AG04449 (cell line): ENCODE measurements at places on chromosomes 2 and 18.

DNA sequence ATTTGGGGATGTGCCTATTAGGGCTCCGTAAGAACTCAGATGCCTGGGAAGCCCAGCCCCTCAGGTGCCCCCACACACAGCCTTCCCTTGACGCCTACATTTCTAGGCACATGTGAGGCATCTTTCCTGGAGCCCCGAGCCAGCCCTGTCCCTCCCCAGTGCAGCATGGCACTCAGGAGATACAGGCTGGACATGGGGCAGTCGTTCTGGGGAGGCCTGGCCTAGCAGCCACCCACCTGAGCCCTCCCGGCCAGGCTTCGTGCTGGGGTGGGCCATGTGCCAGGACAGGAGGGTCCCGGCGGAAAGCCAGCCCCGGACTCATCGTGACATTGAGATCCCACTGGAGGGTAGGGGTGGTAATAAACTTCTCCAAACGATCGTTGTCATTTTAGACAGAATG, 15.2 kb downstream of the BOK start:
- DNase-seq, result no peak

- no peak for DNase-seq
Observed at GRCh38 chr2:192208848-192209247, 14.1 kb upstream of the TMEFF2 start.

- peak; percentile 88 for DNase-seq
Observed at GRCh38 chr2:46315103-46315890, 18.1 kb downstream of the EPAS1 start.

GRCh38 chr18:41324020-41324791, 630.8 kb upstream of the PIK3C3 start:
- no peak for DNase-seq

GRCh38 chr2:47414682-47415458, 11.9 kb downstream of the MSH2 start:
- DNase-seq, result no peak

DNA sequence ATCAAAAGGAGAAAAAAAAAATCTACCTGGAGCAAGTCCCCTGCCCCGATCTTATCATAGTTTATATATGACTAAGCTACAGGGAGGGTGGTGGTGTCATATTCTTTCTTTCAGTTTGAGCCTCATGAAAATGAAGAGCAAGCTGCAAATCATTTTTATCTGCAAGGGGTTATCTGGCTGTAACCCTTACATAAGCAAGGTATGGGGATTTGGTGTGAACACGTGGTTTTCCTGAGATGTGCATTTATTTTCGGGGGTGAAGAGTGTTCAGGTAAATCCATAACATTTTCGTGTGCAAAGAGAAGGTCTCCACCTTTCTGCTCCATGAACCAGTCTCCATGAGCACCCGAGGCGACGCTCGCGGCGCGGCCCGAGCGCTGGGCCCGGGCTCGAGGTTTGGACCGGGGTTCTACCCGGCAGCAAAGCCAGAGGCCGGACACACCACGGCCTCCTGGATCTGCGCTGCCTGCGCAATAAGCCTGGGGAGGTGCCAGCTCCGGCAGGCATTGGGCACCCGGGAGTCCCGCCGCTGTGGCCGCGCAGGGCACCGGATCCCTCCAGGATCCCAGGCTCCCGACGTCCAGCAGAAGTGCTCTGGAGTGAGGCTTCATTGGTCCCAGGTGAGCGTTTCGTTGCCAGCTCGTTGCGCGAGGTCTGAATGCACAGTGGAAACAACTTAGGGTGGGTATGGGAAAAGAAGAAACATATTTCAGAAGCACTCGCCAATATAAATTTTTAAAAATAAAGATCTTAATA, 36.1 kb upstream of the GPD2 start:
- peak; percentile 19 for DNase-seq

GRCh38 chr2:45957533-45958227, 306.2 kb downstream of the PRKCE start:
- DNase-seq, result no peak

- DNase-seq, result no peak
Observed at GRCh38 chr2:65057391-65058052, 1.3 kb downstream of the CEP68 start.

DNA sequence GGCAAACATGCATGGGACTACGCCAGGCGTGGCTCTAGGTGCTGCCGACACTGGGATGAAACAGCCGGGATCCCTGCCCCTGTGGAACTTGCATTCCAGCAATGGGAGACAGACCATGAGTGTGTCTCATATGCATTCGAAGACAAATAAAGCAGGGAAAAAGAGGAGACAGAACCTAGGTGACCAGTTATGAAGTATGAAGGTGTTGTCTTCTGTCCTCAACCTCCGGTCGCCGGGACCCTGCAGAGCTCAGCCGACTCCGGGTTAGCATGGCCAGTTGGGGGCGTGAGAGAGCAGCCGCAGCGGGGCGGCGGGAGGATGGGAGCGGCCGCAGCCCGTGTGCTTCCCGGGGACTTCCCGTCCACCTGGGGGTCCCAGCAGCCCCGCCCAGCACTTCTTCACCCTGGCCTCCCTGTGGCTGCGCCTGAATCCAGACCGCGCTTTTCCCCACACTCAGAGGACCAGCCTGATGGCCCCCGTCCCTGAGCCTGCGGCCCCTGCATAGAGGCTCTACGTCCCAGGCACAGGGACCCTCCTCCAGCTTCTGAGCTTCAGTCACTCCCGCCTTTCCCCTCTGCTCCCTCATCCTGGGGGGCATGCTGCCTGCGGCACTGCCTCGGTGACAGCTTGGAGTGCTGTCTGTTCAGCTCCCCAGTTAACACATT, 11.4 kb downstream of the ID2 start:
- DNase-seq, result no peak

- no peak for DNase-seq
Observed at GRCh38 chr2:220775856-220776488, 796.1 kb downstream of the EPHA4 start.

DNA sequence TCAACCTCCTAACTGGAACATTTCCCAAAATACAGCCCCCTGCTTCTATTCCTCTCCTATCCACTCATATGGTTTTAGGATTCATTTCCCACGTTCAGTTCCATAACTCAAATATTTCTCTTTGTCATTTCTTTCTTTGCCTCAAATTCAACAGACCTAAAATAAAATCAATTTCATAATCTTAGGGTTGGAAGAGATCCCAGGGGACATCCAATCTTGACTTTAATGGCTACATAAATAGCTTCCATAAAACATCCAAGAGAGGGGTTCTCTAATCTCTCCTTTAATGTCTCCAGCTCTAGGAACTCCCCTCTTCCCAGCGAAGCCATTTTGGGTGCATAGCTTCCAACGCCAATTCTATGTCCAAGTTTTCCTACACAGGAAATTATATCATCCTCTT, 33.8 kb downstream of the RBKS start:
- DNase-seq, result no peak

- no peak for DNase-seq
Observed at GRCh38 chr2:208937521-208937920, 486.3 kb upstream of the MAP2 start.

- no peak for DNase-seq
Observed at GRCh38 chr2:112643488-112643887, 2.3 kb upstream of the SLC20A1 start.

- peak; percentile 34 for DNase-seq
Observed at GRCh38 chr2:19120941-19121750, 237.3 kb downstream of the OSR1 start.

DNA sequence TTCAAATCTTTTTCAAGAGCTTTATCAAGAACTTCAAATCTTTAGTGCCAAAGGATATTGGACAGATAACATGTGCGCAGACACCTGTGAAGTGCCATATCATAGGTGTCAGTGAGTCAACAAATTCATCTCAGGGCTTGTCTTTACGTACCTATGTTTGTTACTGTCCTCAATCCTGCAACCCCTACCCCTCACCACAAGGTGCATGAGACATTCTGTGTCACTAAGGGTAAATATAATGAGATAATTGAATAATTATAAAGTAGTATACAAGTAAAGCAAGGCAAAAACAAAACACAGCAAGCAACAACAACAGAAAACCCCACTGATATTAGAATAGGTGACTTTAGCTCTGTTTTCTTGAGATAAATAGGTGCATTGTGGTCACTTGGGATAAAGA, 1495.8 kb upstream of the TMEFF2 start:
- DNase-seq, result no peak

GRCh38 chr2:43358410-43359201, 132.2 kb upstream of the ZFP36L2 start:
- DNase-seq, result no peak

GRCh38 chr2:48483916-48484315, 46.0 kb upstream of the STON1 start:
- peak; percentile 24 for DNase-seq

- no peak for DNase-seq
Observed at GRCh38 chr2:54767921-54768320, 44.5 kb downstream of the EML6 start.

GRCh38 chr2:201436141-201436540, 15.1 kb downstream of the TRAK2 start:
- no peak for DNase-seq

GRCh38 chr2:26376799-26377198, 24.9 kb upstream of the DRC1 start:
- no peak for DNase-seq

GRCh38 chr18:27540111-27540510, 355.0 kb upstream of the CHST9 start:
- no peak for DNase-seq

DNA sequence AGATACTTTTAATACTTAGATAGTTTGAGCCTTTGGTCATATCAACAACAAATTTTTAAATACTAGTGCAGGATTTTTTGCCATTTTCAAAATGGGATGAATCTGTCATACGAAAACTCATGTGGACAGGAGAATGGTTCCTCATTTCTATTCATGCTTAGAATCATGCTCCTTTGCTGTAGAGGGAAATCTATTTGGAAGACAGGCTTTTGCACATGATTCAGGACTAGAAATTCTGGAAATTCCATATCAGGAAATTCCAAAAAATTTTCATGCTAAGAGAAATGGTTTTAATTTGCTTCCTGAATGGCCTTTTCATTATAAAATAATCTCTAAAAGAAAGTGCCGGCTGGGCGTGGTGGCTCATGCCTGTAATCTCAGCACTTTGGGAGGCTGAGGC, 39.3 kb downstream of the MOGAT1 start:
- DNase-seq, result no peak

DNA sequence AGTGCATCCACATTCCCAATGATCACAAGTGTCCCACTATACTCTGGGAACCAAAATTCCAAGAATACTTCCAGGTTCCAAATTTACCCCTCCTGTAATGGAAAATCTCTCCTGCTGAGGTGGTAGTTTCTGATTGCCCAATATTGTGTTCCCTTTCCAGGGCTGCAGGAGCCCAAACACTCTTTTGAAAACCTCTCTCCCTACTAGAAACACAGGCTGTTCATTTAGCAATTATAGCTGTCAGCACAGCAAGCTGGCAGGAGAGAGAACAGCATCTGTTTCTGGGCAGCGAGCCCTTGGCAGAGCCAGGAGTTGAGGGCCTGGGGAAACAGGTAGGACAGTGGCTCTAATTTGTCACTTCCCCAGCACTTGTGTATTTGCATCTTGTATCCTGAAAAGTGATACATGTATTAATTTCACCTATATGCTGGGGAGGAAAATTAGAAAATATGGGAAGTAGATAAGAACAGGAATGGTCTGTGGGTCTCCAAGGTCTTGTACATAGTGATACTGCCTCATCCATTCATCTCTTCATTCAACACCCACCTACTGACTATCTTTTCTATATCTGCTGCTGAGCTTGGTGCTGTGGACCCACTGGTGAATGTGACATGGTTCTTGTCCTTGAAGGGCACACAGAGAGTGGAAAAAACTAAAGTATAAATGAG, 16.9 kb upstream of the PAIP2B start:
- no peak for DNase-seq

DNA sequence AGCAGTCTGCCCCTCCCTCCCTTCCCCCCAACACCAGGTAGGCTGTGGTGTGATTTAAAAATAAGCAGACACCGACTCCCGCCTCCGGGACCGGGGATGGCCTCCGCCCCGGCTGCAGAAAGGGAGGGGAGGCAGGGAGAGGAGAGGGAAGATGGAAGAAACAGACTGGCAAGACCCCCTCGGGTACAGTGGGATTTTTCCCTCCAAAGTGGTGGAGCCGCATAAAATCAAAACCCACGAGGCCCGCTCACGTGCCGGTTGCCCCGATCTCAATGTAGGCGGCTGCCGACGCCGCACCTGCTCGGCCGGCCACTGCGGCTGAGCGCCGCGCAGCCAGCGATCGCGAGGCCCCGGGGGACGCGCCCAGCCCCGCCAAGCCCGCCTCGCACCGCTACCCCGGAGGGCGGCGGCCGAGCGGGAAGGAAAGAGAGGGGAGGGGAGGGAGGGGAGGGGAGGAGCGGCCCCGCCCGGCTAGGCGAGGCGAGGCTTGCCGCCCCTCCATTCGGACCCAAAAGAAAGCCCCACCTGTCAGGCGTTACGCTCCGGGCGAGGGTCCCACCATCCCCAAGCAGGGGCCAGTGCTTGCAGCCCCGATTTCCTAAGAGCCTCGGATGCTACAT, 811 bp downstream of the ADD2 start:
- DNase-seq, result no peak

DNA sequence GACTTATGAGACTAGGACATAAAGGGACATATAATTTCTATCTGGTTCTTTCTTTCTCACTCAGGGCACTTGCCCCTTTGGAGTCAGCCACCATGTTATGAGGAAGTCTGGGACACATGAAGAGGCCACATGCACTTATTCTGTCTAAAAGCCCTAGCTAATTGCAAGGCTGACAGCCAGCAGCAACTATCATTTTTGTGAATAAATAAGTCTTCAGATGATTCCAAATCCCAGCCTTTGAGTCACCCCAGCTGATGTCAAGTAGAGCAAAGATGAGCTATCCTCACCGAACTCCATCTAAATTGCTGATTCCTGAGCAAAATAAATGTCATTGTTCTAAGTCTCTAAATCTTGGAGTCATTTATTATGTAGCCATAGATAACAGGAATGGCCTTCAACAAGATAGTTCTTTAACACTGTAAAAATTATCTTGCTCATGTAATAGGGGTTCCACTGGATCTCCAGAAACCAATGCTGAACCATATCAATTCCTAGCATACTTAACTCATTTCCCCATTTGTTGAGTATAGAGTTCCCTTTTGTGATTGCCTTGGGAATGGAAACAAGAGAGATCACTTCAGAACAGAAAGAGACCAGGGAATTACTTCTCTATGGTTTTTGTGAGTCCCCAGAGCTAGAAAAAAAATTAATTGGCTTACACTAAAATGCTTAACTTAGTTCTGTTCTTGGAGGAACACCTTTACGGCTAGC, 50.6 kb upstream of the FN1 start:
- DNase-seq, result no peak

DNA sequence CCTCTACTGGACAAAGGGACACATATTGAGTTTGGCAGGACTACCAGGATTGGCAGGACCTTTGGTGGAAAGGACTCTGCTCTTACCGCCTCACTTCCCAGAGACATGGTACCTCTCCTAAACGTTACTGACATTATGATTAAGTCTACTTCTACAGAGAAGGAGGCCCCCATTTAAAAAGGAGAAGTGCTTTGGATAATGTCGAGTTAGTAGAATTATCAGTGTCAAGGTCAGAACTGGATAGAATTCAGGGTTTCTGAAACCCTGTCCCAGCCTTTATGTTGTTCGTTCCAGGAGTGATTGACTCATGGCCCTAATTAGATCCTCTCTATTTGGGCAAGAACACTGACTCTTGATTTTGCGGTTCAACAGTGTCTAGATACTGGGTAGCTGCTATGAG, 45.8 kb downstream of the LRRTM1 start:
- DNase-seq, result no peak

- DNase-seq, result no peak
Observed at GRCh38 chr2:95056461-95057459, 31.3 kb downstream of the MAL start.

- DNase-seq, result no peak
Observed at GRCh38 chr2:5392658-5393057, 299.5 kb upstream of the SOX11 start.

GRCh38 chr2:88180605-88181240, 10.6 kb downstream of the THNSL2 start:
- peak; percentile 52 for DNase-seq

- no peak for DNase-seq
Observed at GRCh38 chr2:26674771-26675170, 17.8 kb upstream of the KCNK3 start.
